Activated CD8-positive, alpha-beta T cell treated with anti-CD3 and anti-CD28 coated beads, Interleukin-2, amount 10 ng/mL, durations not matched to agents 7 days and 5 days (primary cell): ENCODE measurements at places on chromosomes 6 and 20. TPM values are rescaled to one million over a fixed set of nuclear protein-coding genes. Genes with fewer than 3 reads are reported as not detected.

GRCh38 chr20:8722277-8722928 is 346.5 kb upstream of the PLCB4 start:
- H3K4me3 ChIP-seq, result no peak overlapping the region
- H3K4me1 ChIP-seq, result no peaks in the 10 kb centered on the region
- no peaks in the 10 kb centered on the region for H3K27me3 ChIP-seq
- H3K36me3 ChIP-seq, result no peaks in the 10 kb centered on the region
- H3K27ac ChIP-seq, result no peak overlapping the region

GRCh38 chr20:20553541-20553940 is 158.9 kb downstream of the RALGAPA2 start:
- H3K4me1 ChIP-seq, result no peaks in the 10 kb centered on the region
- no peak overlapping the region for H3K27ac ChIP-seq
- peaks cover 14% of the 10 kb centered on the region for H3K36me3 ChIP-seq
- H3K4me3 ChIP-seq, result no peak overlapping the region

- no peaks in the 10 kb centered on the region for H3K4me1 ChIP-seq
- H3K27ac ChIP-seq, result no peak overlapping the region
- peaks cover 14% of the 10 kb centered on the region for H3K27me3 ChIP-seq
- no peaks in the 10 kb centered on the region for H3K36me3 ChIP-seq
- no peak for DNase-seq
- no peak overlapping the region for H3K4me3 ChIP-seq
Observed at GRCh38 chr20:58971429-58971828, 9.6 kb upstream of the NELFCD start.

DNA sequence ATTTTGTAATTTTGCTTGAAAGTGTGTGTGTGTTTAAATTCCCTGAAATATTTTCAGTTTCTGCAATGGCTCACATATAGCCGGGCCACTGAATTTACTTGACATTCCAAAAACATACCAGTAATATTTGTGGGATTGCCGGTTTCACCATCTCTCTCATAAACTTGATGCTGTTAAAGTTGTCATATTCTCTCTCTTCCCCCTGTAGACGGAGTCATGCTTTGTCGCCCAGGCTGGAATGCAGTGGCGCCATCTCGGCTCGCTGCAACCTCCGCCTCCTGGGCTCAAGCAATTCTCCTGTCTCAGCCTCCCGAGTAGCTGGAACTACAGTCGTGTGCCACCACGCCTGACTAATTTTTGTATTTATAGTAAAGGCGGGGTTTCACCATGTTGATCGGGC is 122.1 kb downstream of the TIAM2 start:
- H3K36me3 ChIP-seq, result no peaks in the 10 kb centered on the region
- no peak for DNase-seq

Gene TRIM15
- not detected for total RNA-seq

DNA sequence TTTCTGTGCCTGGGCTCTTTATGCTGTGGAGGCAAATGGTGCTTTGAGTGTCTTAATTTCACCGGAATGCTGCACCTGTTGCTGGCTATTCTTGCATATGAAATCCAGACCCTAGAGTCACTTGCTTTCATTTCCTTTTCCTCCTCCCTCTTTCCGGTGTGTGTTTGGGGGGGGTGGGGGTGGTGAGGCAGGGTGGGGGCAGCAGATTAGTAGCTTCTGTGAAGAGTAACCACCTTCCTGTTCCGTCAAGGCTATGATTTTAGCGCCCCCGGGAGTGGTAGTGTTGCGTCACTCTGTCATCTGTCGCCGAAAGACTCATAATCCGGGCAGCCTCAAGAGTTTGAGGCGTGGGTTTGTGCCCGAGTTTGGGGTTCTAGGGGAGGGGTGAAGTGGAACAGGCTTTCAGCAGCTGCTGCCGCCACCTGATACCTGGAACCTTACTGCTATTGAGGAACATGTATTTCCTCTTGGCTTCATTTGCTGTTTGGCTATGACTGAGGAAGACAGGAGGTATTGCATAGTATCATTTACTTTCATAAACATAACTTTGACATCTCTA is 49.1 kb downstream of the UTRN start:
- H3K36me3 ChIP-seq, result peaks cover 2% of the 10 kb centered on the region
- H3K4me1 ChIP-seq, result peaks cover 55% of the 10 kb centered on the region
- peak overlapping the region; percentile 80 for H3K4me3 ChIP-seq
- H3K27ac ChIP-seq, result peak overlapping the region; percentile 96
- peak; percentile 88 for DNase-seq

- peak overlapping the region; percentile 60 for H3K27ac ChIP-seq
- H3K4me1 ChIP-seq, result peaks cover 45% of the 10 kb centered on the region
- DNase-seq, result no peak
- H3K36me3 ChIP-seq, result peaks cover 84% of the 10 kb centered on the region
Observed at GRCh38 chr6:36607683-36608386, 13.7 kb downstream of the SRSF3 start.

DNA sequence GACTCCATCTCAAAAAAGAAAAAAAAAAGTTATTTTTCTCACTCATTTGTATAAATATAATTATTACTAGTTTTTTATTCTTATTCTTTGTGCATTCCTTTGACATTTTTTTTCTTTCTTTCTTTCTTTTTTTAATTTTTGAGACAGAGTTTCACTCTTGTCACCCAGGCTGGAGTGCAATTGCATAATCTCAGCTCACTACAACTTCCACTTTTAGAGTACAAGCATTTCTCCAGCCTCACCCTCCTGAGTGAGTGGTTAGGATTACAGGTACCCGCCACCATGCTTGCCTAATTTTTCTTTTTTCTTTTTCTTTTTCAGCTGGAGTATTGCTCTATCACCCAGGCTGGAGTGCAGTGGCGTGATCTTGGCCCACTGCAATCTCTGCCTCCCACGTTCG is 51.4 kb upstream of the JARID2 start:
- no peak overlapping the region for H3K4me3 ChIP-seq
- H3K36me3 ChIP-seq, result no peaks in the 10 kb centered on the region
- DNase-seq, result no peak
- no peaks in the 10 kb centered on the region for H3K27me3 ChIP-seq

- H3K4me3 ChIP-seq, result no peak overlapping the region
Observed at GRCh38 chr6:161117308-161117707, 125.7 kb downstream of the MAP3K4 start.

Gene CALHM5
- not detected for total RNA-seq

Gene HLA-DPA1
- 40.0 TPM for total RNA-seq

DNA sequence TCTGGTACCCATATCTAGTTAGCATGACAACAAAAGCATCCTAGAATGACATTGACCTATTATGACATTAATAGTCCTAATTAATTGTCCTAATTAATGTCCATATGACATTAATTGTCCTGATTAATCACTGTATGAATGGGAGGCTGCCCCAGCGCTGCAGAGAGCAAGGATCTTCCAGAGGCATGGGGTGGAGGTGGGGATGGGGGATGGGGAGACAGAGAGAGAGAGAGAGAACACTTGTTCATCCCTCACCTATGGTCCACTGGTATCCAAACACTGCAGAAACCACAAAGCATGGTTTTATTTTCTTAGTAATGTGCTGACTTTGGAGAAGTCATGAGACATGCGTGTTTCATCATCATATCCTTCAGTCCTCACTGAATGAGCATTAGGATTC is 235.1 kb downstream of the FNDC1 start:
- no peak overlapping the region for H3K27ac ChIP-seq
- DNase-seq, result no peak
- H3K4me1 ChIP-seq, result no peaks in the 10 kb centered on the region
- no peak overlapping the region for H3K4me3 ChIP-seq

- no peak overlapping the region for H3K4me3 ChIP-seq
- H3K27ac ChIP-seq, result no peak overlapping the region
- DNase-seq, result no peak
- H3K4me1 ChIP-seq, result no peaks in the 10 kb centered on the region
- no peaks in the 10 kb centered on the region for H3K27me3 ChIP-seq
Observed at GRCh38 chr6:85163156-85164080, 286.5 kb upstream of the NT5E start.

- H3K27ac ChIP-seq, result no peak overlapping the region
- H3K27me3 ChIP-seq, result no peaks in the 10 kb centered on the region
- H3K4me1 ChIP-seq, result no peaks in the 10 kb centered on the region
- H3K36me3 ChIP-seq, result no peaks in the 10 kb centered on the region
- no peak overlapping the region for H3K4me3 ChIP-seq
Observed at GRCh38 chr6:168208854-168209253, 110.7 kb downstream of the DACT2 start.

- no peak for DNase-seq
- no peaks in the 10 kb centered on the region for H3K36me3 ChIP-seq
- peaks cover 33% of the 10 kb centered on the region for H3K27me3 ChIP-seq
- H3K27ac ChIP-seq, result no peak overlapping the region
Observed at GRCh38 chr20:63230800-63231268, 4.9 kb upstream of the BIRC7 start.

DNA sequence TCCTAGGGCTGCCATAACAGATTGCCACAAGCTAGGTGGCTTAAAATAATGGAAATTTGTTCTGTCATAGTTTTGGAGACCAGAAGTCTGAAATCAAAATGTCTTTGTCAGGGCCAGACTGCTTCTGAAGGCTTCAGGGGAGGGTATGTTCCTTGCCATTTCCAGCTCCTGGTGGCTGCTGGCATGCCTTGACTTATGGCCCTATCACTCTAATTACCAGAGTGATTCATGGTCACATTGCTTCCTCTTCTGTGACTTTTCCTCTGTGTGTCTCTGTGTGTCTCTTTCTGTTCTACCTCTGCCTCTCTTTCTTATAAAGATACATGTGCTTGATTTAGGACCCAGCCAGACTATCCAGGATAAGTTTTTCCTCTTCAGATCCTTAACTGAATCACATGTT is 635.2 kb upstream of the IMPG1 start:
- H3K4me3 ChIP-seq, result no peak overlapping the region
- H3K27me3 ChIP-seq, result no peaks in the 10 kb centered on the region
- no peak overlapping the region for H3K27ac ChIP-seq
- no peaks in the 10 kb centered on the region for H3K36me3 ChIP-seq
- no peak for DNase-seq
- no peaks in the 10 kb centered on the region for H3K4me1 ChIP-seq

Gene HDGFL1
- total RNA-seq, result not detected

DNA sequence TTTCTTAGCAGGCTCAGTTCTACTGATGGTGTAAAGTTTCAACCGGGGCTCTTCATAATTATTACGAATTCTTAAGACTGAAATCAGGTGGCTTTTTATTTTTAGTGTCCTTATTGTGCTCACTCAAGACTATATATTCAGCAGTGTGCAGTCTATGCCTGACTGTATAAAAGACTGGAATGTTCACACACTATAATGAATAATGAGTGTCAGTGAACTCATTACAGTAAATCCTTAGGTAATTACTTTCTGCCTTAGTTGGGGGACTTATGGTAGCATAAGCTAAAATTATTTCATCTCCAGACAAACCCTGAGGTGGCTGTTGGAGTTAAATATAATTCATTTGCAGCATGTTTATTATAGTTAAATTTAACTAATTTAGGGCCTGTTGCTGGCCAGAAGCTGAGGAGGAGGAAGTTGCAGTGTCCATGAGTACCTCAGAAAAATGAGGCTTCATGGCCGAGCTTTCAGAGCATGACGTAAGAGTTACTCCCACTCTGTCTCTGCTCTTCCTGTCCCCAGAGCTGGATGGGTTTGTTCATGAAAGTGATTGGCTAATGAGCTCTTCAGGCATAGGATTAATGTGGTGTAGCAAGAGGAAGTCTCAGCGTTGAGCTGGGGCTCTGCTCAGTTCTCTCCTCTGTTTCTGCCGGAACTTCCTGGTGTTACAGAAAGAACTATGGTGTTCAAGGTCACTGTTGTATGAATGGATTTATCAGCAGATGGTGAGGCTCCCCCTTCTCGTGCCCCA is 335.7 kb downstream of the NRN1 start:
- peak; percentile 50 for DNase-seq
- peak overlapping the region; percentile 79 for H3K27ac ChIP-seq
- peaks cover 50% of the 10 kb centered on the region for H3K4me1 ChIP-seq

Gene NEURL2
- total RNA-seq, result 1.3 TPM

GRCh38 chr6:84752118-84752850 is 12.1 kb downstream of the TBX18 start:
- H3K27me3 ChIP-seq, result peaks cover 2% of the 10 kb centered on the region
- H3K27ac ChIP-seq, result no peak overlapping the region
- H3K4me1 ChIP-seq, result no peaks in the 10 kb centered on the region
- H3K36me3 ChIP-seq, result no peaks in the 10 kb centered on the region
- H3K4me3 ChIP-seq, result no peak overlapping the region

GRCh38 chr20:57814529-57814928 is 104.7 kb upstream of the PMEPA1 start:
- no peaks in the 10 kb centered on the region for H3K36me3 ChIP-seq
- H3K4me1 ChIP-seq, result no peaks in the 10 kb centered on the region
- H3K27ac ChIP-seq, result no peak overlapping the region
- H3K27me3 ChIP-seq, result peaks cover 5% of the 10 kb centered on the region

- H3K4me3 ChIP-seq, result no peak overlapping the region
- H3K36me3 ChIP-seq, result no peaks in the 10 kb centered on the region
- no peaks in the 10 kb centered on the region for H3K4me1 ChIP-seq
- DNase-seq, result no peak
- H3K27me3 ChIP-seq, result no peaks in the 10 kb centered on the region
- H3K27ac ChIP-seq, result no peak overlapping the region
Observed at GRCh38 chr20:14820771-14821170, 483.4 kb upstream of the FLRT3 start.

Gene FAXC
- not detected for total RNA-seq

GRCh38 chr20:10777710-10778109 is 103.9 kb upstream of the JAG1 start:
- H3K4me3 ChIP-seq, result no peak overlapping the region
- H3K4me1 ChIP-seq, result no peaks in the 10 kb centered on the region
- H3K27ac ChIP-seq, result no peak overlapping the region
- DNase-seq, result no peak
- no peaks in the 10 kb centered on the region for H3K36me3 ChIP-seq

DNA sequence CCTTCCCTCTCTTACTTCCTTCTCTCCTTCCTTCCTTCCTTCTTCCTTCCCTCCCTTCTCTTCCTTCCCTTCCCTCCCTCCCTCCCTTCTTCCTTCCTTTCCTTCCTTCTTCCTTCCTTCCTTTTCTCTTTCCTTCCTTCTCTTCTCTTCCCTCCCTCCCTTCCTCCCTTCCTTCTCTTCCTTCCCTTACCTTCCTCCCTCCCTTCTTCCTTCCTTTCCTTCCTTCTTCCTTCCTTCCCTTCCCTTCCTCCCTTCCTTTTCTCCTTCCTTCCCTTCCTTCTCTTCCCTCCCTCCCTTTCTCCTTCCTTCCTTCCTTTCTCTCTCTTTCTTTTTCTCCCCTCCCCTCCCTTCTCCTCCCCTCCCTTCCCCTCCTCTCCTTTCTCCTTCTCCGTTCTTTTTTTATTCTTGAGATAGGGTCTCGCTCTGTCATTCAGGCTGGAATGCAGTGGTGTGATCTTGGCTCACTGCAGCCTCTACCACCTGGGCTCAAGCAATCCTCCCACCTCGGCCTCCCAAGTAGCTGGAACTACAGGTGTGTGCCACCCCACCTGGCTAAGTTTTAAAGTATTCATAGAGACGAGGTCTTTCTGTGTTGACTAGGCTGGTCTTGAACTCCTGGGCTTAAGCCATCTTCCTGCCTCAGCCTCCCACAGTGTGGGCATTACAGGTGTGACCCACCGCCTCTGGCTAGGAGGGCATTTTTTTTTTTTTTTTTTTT is 1.1 kb upstream of the ZNF512B start:
- DNase-seq, result no peak
- H3K4me1 ChIP-seq, result peaks cover 32% of the 10 kb centered on the region
- H3K36me3 ChIP-seq, result peaks cover 26% of the 10 kb centered on the region
- no peak overlapping the region for H3K27ac ChIP-seq
- H3K4me3 ChIP-seq, result peak overlapping the region; percentile 68
